Bronchial epithelial cell (primary cell): ENCODE measurements at places on chromosomes 3 and 15.

- peak; percentile 98 for DNase-seq
These were observed 326.1 kb downstream of the SATB1 start for GRCh38 chr3:18098960-18099587.

GRCh38 chr15:63462088-63462487 lies 42.3 kb upstream of the USP3 start:
- DNase-seq, result no peak

- peak; percentile 77 for DNase-seq
These were observed 676 bp downstream of the QRICH1 start for GRCh38 chr3:49092938-49093852.

- no peak for DNase-seq
These were observed 272.2 kb upstream of the RARB start for GRCh38 chr3:25155652-25156471.

DNA sequence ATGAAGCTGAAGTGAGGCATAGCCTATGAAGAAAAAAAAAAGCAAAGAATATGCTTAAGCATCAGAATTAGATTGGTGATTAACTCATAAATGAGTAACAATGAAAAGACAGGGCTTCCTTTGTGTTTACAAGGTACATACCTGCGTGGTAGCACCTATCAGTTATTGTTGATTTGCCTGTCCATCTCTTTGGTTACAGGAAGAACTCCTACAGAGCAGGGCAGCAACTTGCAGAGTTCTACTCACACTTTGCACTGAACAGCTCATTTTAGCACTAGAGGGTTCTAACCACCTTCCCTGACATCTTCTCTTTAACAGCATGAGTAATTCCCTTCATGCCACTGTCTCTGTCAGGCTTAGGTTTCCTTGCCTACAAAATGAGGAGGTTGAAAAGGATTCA lies 166.0 kb downstream of the DPH6 start:
- peak; percentile 41 for DNase-seq

DNA sequence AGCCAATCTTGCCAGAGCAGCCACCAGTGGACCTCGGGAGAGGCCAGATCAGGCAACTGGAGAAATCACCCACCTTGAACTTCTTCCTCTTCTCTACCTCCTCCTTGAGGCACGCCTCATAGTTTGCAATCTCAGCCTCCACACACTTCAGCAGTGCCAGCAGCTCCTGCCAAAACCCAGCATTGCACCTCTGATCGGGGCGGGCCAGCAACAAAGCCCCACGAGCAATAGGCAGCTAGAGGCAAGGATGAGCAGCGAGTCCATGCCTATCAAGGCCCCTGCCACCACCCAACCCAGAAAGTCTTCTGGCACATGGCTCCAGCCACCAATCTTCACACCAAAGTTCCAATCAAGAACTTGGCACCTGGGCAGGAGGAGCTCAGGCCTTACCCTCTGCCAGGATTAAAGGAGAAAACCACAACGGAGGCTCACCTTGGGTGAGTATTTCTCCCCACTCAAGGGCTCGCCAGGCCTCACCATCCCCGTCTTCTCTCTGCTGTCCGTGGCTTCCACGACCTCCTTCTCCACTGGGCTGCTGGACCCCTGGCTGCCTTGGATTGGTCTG lies 42.1 kb downstream of the SEMA3G start:
- no peak for DNase-seq

GRCh38 chr3:127829537-127829936 lies 7.2 kb upstream of the MGLL start:
- DNase-seq, result no peak

DNA sequence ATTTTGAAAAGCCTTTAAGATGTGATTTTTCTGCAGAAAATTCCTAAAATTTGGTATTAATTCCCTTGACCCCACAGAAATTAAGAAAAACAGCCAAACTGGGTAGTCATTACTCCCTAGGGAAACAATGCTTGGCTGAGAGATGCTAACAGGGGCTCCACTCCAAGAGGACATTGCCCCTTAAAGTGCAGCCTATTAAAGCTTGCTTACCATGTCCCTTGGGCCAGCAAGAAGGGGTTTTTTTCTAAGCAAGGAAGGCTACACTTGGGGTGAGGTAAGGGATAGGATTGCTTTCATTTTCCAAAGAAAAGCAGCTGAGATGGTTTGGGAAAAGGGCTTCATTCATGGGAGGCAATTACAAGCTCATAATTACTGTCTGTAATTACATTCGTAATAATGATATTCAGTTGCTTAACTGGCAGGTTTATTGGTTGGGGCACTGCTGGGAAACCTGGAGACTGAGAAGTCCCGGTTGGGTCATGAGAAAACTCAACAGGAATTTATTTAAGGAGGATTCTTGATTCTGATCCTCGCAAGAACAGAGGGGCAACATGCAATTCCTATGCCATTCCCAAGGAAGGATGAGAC lies 247.5 kb downstream of the NR1D2 start:
- no peak for DNase-seq

- DNase-seq, result peak; percentile 34
These were observed 1215.5 kb downstream of the ROBO2 start for GRCh38 chr3:78255403-78255802.

- no peak for DNase-seq
These were observed 22.6 kb upstream of the NR2F2 start for GRCh38 chr15:96307856-96308394.

GRCh38 chr3:126870608-126871210 lies 112.2 kb upstream of the PLXNA1 start:
- no peak for DNase-seq

DNA sequence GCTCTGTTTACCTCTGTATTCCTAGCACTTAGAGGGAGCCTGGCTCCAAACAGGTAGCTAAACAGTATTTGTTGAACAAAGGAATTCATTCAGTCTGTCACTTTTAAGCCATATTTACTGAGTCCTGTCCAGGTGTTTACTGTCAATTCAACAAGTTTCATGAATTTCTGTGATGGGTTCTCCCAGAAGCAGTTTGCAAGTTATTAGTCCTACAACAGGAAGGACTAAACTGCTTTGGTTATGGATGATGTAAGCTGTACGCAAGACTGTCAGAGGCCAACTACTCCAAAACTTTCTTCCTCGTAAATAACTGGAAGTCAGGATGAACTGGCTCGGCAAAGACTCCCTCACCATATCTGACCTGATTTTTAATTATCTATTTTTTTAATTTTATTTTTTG lies 25.1 kb downstream of the STIMATE start:
- DNase-seq, result no peak
